Activated T-helper 17 cell treated with anti-CD3 and anti-CD28 coated beads, Interleukin-2, amount 50 U/mL, for 72 hours (primary cell): ENCODE measurements at places on chromosomes 1 and 21. TPM values are rescaled to one million over a fixed set of nuclear protein-coding genes. Genes with fewer than 3 reads are reported as not detected.
A peak's percentile ranks its signal among the peaks of the same experiment; 100 is the strongest.

Gene HES2
- 0.37 TPM for total RNA-seq

DNA sequence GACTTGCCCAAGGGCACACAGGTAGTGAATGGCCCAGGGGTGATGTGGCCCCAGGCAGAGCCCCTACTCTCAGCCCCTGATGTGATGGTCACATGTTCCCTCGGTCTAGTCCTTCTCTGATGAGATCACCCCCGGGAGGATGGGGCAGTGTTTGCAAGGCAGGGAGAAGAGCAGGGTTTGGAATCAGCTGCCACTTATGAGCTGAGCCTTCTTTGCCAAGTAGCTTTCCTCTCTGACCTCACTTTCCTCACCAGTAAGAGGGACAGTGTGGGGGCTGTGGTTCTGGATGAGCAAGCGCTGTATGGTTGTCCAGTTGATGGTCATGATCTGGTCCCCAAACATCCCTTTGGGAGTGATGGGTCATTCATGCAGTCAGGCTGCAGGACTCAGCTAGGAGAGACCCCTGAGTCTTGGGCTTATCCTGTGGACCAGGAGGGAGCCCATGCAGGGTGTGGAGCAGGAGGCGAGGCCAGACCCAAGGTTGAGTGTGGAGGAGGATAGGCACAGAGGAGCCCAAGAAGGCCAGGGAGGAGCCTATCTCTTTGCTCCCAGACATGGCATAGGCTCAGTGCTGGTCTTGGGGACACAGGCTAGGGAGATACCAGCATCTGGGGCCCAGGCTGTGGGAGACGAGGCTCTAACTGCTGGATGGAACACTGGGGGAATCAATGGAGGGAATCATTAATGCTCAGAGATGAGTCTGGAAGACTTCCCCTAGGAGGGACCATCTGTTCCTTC is 15.9 kb upstream of the PEAR1 start:
- ATAC-seq: no peak

Gene CFH
- total RNA-seq: 13.9 TPM

DNA sequence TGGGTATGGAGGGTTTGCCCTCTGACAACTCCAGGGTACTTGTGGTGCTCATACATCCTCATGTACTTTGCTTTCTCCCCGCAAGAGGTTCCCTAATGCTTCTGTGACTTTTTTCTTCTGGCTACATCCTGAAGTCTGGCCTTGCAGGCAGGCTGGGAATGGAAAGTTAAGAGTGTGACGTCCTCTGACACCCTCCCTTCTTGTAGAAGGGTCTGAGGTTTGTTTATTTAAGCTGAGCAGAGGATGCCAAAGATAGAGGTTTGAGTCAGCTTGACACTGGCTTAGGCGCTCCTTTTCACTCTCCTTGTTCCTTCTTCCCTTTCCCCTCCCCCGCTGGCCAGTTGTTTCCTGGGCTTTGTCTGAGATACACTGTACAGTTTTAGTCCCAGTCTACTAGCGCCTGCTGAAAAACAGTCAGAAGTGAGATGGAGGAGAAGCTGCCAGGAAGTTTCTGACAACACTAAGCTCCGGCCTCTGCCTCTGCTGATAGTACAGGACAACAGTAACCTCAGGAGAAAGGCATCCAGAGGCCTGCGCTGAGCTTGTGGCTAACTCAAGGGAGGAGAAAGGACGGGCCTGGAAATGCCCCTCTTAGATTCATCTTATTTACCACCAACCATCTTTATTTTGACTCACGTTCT is at the start of gene MACF1:
MACF1 (plus strand) TSS at position 255 of the 641 bp plus-strand sequence; CDS start at position 583, 328 bp downstream.
- ATAC-seq: peak; percentile 63

DNA sequence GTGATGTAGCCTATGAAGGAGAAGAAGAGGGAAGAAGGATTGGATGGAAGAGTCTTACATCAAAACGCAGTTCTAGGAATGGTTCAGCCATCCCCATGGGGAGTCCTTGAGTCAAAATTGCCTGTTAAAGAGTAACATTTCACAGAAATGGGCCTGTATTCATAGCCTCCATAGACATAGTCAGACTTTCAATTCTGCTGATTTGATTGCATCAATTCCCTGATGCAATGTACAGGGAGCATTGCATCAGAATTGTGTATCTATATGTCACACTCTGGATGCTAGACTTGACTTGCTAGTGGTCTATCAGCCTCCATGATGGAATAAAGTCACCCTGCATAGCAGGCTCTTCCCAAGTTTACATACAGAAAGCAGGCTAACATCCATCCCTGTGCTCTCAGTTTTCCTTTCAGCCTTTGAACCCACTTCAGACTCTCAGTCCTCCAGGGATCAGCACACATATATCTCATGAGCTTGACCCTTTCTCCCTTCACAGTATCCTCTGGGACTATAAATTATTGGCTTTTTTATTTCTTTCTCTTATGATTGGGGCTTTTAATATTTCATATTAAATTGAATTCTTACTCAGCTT is 1111.7 kb upstream of the B3GALT2 start:
- peak; percentile 25 for ATAC-seq

Gene CA6
- 2.2 TPM for total RNA-seq

DNA sequence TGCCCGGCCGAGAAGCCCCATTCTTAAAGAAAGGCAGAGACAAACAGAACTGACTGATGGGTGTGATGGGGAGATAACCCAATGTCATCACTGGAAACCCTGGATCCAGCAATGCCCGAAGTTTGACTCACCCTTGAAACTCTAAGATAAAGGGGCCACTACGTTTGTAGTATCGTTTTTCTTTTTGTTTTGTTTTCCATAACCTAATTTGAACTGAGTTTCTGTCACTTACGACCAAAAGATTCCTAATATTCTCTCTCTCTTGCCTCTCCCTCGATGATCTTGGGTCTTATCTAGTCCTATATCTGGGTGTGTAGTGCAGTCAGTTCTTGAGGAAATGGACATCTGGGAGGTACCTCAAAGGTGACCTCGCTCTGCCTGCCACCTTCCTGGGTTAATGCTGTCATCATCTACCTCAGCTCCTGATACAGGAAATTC is 57.8 kb upstream of the ID3 start:
- ATAC-seq: peak; percentile 35

GRCh38 chr1:234731569-234732085 is 121.6 kb upstream of the IRF2BP2 start:
- ATAC-seq: peak; percentile 49

DNA sequence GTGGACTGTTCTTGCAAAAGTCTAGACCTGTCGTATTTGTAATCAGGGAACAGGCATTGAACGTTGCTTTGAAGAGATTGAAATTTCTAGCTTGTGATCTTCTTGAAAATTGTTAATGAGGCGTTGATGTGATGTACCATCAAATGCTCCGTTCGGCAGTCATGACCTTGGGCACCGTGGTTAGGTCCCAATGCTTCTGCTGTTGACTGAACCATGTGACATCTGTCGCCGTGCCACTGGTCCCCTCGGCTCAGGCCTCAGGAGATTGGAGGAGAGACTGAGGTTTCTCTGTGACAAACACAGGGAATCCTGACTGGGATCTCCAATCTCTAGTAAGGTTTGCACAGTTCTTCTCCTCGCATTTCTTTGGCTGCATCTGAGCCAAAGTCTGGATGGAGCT is 18.1 kb upstream of the KCNAB2 start:
- peak; percentile 43 for ATAC-seq

- ATAC-seq: no peak
Measured at GRCh38 chr1:209767706-209768105, 11.9 kb downstream of the TRAF3IP3 start.

DNA sequence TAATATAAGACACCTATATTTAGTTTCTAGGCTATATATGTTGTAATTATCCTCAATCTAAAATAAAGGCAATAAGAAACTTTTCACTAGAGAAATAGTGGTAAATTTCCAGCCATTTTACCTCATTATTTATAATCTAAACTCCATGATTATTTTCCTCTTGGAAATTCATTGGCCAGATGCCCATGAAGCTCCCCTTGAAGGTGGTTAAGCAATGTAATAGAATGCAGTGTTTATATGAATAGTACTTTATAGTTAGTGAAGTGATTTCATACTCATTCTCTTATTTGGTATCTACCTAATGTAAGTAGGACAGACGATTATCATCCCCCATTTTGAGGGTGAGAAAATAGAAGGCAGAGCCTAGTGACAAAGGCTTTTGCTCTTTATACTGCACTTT is 26.5 kb downstream of the NFYC start:
- no peak for ATAC-seq

GRCh38 chr21:38987633-38988508 is 182.1 kb downstream of the ETS2 start:
- ATAC-seq: no peak

- ATAC-seq: no peak
Measured at GRCh38 chr1:45883658-45884057, 80.2 kb downstream of the MAST2 start.

Gene BRINP2
- not detected for total RNA-seq

- no peak for ATAC-seq
Measured at GRCh38 chr1:40439247-40439646, 11.0 kb upstream of the ZFP69B start.

- peak; percentile 81 for ATAC-seq
Measured at GRCh38 chr1:64940025-64940424, 26.3 kb downstream of the JAK1 start.

Gene HSD3B1
- total RNA-seq: not detected

Gene LIPI
- not detected for total RNA-seq

- no peak for ATAC-seq
Measured at GRCh38 chr1:84720221-84720780, 30.0 kb upstream of the SSX2IP start.

DNA sequence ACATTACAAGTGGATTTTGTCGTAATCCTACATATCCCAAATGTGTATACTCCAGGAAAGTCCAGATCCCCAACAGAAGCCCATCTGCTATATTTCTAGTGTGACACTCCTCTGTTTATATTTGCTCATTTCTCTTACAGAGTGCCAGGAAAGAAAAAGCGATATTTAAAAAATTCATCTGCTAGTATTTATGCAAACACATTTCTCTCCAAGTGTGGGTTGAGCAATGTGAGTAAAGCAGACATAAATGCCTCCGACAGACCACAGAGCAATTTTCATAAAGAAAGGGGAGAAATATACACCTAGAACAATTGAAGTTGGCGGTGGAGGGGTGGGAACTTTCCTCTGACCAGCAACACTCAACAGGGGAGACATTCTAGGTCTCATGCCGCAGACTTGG is 22.2 kb upstream of the RAP1A start:
- ATAC-seq: no peak

GRCh38 chr1:201828217-201828819 is 639 bp upstream of the IPO9 start:
- ATAC-seq: no peak
